ENCODE measurements at places on chromosomes 11 and 22. TPM values are rescaled to one million over a fixed set of nuclear protein-coding genes. Genes with fewer than 3 reads are reported as not detected.

MAPK1 gene
- total RNA-seq = 66.5 TPM

GRCh38 chr11:78277314-78277994 lies 88.7 kb downstream of the USP35 start:
- no peaks in the 10 kb centered on the region for H3K27me3 ChIP-seq

DNA sequence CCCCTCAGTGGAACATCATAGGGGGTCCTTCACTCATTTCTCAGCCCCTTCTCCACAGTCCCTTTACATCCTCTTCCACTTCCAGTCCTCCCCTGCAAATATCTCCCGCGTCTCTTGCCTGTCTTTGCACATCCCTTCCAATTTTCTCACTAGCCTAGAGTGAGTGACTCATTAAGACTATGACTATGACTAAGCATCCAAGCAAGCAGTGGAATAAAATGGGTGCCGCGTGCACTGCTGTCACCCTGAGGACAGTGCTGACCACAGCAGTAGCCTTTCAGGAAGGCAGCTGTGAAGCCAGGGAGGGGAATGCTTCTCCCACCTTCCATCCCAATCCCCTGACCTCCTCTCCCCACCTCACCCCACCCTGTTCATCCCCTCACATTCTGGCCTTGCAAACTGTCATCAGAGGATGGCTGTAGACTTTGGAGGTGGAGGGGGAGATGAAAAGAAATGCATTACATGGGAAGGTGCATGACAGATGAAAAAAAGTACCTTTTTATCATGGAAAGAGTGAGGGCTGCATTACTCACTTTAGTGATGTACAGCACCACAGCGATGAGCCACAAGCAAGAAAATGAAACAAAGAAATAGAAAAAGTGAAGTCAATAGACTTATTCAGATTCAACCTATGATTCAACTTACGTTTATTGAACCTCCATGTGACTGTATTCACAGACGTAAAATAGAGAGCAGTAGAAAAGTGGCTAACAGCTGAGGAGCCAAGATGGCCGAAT lies 948.2 kb downstream of the NTM start:
- H3K27ac ChIP-seq = no peak overlapping the region
- no peak for DNase-seq
- no peaks in the 10 kb centered on the region for H3K4me1 ChIP-seq
- no peak overlapping the region for H3K4me3 ChIP-seq
- H3K27me3 ChIP-seq = no peaks in the 10 kb centered on the region
- no peaks in the 10 kb centered on the region for H3K36me3 ChIP-seq

UBE2L6 gene
- 88.8 TPM for total RNA-seq

GRCh38 chr11:113937918-113938317 lies 33.3 kb downstream of the HTR3B start:
- no peaks in the 10 kb centered on the region for H3K27me3 ChIP-seq
- H3K27ac ChIP-seq = no peak overlapping the region
- DNase-seq = no peak

DNA sequence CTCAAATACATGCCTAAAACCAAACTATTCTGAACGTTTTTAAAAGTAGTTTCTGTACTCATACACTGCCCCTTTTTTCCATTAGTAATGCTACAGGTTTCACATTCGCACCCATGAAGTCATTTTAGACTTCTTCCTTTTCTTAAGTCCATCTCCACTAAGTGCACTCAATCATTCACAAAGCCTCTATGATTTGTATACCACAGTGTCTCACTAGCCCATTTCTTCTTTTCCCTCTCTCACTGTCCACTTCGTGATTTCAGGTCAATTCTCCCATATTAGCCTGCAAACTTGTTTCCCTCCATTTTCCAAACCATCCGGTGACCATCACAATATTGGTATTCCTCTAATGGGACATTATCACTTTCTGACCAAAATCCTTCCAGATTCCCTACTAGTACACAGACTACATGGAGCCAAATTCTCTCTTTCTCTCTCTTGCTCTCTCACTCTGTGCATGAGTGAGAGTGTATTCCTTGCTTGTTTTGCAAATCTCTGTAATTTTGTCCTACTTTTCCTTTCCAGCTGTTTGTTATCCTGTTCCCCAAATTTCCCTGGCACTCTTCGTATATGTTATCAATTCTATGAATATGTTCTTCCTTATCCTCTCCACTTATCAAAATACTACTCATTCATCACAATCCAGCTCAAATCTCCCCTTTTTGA lies 3.4 kb upstream of the ZC3H12C start:
- no peaks in the 10 kb centered on the region for H3K36me3 ChIP-seq
- no peak for DNase-seq
- H3K4me3 ChIP-seq = no peak overlapping the region
- H3K27ac ChIP-seq = no peak overlapping the region
- H3K4me1 ChIP-seq = peaks cover 13% of the 10 kb centered on the region

Measured in upper lobe of left lung (tissue), 6 donors.